GM03348 (cell line): ENCODE measurements at places on chromosomes 6 and 20.

GRCh38 chr6:115270953-115271352, 789.7 kb downstream of the FRK start:
- DNase-seq: no peak

GRCh38 chr20:4401601-4402000, 320.1 kb upstream of the PRND start:
- peak; percentile 52 for DNase-seq

DNA sequence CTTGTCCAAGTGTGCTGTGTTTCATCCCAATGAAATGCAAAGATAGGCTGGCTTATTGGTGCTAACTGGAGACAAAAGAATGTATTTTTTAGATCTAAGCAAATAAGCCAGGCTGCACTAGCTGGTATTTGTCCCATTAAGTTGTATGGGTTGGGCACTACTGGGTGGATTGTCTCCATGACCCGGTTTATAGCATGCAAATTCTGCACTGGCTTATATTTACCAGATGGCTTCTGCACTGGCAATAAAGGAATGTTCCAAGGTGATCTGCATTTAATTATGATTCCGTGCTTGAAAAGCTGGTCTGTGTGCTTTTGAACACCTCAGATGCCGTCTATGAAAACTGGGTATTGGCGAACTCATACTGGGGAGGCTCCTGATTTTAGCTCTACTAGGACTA, 61.4 kb upstream of the MOCS1 start:
- no peak for DNase-seq

GRCh38 chr6:113876695-113877094, 19.6 kb downstream of the MARCKS start:
- no peak for DNase-seq

GRCh38 chr6:31081872-31082271, 30.5 kb downstream of the C6orf15 start:
- DNase-seq: no peak

DNA sequence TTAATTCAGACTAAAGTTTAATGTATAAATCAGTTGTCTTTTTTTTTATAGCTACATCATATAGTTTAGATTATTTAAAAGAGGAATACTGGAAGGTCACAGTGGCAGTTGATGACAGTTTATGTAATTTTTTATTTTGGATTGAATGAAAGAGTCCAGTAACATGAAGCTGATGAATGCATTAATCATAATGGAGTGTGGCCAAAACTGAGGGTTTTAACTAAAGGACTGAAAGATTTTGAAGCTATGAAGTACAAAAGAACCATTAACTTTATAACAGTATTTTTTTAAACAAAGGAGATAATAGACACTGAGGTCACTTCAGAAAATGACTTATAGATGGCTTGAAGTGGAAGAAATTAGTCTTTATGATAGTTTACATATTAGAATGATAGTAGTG, 41.3 kb downstream of the TRMT11 start:
- DNase-seq: peak; percentile 8

- DNase-seq: no peak
Observed at GRCh38 chr6:20564777-20565176, 30.5 kb downstream of the CDKAL1 start.

- no peak for DNase-seq
Observed at GRCh38 chr6:4923081-4923480, 80.8 kb downstream of the RPP40 start.

DNA sequence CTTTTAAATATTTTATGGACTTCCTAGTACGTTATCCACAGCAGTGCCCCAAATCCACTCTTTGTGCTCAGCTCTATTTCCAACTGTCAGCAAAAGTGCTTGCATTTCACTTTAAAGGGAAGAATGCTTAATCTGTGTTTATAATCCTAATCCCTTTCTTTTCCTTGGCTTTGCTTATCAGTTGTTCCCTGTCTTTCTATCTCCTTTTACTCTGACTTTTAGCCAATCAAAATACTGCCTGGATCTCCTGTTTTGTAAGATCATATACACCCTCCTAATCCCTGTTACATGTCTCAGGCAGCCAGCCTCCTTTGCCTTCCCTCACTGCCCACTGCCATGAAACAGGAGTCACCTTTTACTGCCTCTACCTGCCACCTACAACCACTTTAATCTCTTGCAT, 102.9 kb downstream of the AIG1 start:
- DNase-seq: no peak
